ENCODE measurements at places on chromosomes 1 and 21. TPM values are rescaled to one million over a fixed set of nuclear protein-coding genes. Genes with fewer than 3 reads are reported as not detected.

Gene ACTL8
- not detected for polyA plus RNA-seq

Gene CFAP74
- 0.72 TPM for polyA plus RNA-seq

Gene G0S2
- 5.1 TPM for polyA plus RNA-seq

Gene HSF2BP
- polyA plus RNA-seq: 0.78 TPM

Gene NT5C1A
- polyA plus RNA-seq: 4.7 TPM

Gene ROR1
- 9.8 TPM for polyA plus RNA-seq

Gene ADCY10
- polyA plus RNA-seq: 0.15 TPM

Gene ATP6V1G3
- not detected for polyA plus RNA-seq

Gene CHAF1B
- polyA plus RNA-seq: 4.5 TPM

Gene HSD3B1
- 0.30 TPM for polyA plus RNA-seq

Gene SCYL3
- polyA plus RNA-seq: 10.0 TPM

Gene CCSAP
- 5.6 TPM for polyA plus RNA-seq

Gene AMIGO1
- polyA plus RNA-seq: 13.1 TPM

Gene ZNF697
- polyA plus RNA-seq: 9.9 TPM

Gene PDC
- 0.12 TPM for polyA plus RNA-seq

Gene CAPZA1
- polyA plus RNA-seq: 70.6 TPM

Gene OR2L13
- polyA plus RNA-seq: not detected

- no peak for DNase-seq
These were observed 18.5 kb upstream of the LHX8 start for GRCh38 chr1:75115654-75116053.

DNA sequence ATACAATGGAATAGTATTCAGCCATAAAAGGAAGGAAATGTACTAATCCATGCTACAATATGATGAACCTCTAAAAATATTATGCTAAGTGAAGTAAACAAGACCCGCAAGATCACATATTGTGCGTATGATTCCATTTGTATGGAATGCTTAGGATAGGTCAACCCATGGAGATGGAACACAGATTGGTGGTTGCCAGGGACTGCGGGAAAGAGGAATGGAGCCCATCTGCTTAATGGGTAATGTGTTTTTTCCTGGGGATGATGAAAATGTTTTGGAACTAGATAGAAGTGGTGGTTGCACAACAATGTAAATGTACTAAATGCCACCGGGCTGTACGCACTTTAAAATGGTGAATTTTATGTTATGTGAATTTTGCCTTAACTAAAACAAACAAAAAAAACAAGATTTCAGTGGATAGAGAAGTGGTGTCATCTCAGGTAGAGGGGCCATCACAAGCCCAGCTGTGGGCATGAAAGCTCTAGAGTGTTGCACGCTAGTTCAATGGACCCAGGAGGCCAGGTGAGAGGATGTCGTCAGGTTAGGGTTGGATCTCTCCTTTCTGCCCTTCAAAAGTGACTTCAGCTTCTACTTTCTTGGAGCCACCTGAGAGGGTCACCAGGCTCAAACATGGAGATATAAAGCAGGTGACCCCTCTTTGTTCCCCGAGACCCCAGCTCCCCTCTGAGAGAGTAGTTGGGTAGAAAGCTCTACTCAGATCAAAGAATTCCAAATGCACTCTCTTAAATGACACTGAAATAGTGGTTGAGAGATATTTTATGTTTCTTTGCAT is 2.5 kb downstream of the C1orf115 start:
- DNase-seq: no peak

- DNase-seq: no peak
These were observed 38.5 kb upstream of the USP1 start for GRCh38 chr1:62398377-62398776.

DNA sequence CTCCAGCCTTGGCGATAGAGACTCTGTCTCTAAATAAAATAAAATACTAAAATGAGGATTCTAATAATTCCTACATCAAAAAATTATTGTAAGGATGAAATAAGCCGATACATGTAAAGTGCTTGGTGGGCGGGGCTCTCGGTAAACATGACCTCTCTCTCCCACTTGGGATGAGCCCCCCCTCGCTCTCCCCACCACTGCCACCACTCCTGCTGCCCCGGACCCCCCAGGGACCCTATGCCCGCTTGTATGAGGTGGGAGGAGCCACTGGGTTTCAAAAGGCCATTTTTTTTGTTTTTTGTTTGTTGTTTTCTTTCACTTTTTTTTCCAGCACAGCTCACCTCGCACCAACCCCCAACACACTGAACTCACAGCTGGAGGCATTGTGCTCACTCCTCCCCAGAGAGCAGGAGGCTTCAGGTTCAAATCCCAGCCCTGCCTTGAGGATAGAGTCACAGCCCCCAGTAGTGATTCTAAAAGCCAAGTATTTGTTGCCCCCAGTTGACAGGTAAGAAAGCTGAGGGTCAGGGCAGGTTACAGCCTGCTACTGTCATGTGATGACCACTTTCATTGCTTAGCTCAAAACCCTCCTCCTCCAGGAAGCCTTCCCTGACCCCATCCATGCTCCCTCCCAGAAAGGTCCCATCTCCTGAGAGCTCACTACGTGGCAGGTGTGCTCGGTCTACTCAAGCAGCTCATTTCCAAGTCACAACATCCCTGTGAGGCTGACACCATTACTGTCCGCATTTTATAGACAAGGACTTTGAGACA is 4.2 kb downstream of the SDC3 start:
- no peak for DNase-seq

DNA sequence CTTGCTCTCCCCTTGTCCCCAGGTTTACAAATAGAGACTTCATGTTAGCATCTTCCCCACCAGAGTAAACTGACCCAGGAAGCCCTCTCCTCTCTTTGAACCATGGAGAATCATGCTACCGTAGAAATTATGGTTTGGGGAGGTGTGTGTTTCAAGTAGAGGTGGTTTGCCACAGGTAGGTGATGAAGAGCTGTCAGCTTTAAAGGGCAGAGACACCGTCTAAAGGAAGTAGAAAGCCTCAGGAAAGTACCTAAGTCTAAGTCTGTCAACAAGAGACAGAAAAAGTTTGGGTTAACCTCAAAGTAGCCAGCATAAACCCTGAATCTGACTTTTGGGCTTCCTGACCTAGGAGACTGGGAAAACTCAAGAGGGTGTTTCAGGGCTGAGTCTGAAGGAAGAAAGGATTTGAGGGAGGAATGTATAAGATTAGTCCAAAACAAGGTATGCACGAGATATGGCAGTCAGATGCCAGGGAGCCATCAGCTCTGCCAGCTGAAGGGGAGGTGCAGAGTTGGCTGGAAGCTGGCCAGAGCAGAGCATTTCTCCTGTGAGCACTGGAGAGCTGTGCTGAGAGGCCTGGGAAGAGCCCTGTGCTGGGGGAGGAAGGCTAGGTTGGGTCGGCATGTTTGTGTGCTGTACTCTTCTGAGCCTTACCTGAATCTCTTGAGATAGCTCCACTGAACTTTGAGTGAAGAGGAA is 14.3 kb downstream of the ADAMTSL4 start:
- peak; percentile 75 for DNase-seq

- peak; percentile 68 for DNase-seq
These were observed 594 bp downstream of the HDGF start for GRCh38 chr1:156750711-156751450.

GRCh38 chr1:245870698-245871097 is 636.4 kb downstream of the SMYD3 start:
- peak; percentile 24 for DNase-seq

GRCh38 chr1:243299069-243299468 is 43.2 kb downstream of the SDCCAG8 start:
- DNase-seq: no peak

DNA sequence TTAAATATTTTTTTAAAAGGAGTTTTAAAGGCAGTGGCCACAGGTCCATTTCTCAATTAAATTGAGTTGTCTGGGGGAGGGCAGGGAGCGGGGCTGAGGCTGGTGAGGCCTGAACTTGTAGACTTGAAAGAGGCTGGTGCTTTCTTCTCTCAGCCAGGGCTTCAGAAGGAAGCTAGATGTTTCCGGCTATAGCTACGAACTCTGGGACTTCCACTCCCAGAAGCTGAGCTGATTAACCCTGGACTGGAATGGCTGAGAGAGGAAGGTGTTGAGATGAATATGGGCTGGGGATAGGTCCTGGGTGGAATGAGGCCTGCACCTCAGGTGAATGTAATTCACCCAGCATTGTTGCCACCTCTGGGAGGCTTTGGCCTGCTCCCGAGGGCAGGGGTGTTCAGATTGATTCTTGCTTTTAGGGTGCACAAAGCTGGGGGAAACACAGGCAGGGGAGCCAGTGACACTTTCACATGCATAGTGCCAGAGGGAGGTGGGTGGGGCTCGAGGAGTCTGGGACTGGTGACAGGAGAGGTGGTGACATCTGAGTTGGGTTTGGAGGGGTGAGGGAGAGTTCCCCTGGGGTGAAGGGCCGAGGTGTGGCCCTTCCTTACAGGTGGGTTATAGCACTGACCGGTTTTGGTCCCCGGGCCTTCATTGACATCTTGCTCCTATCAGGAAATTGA is 18.2 kb downstream of the LDLRAP1 start:
- DNase-seq: no peak

- no peak for DNase-seq
These were observed 3.0 kb upstream of the TMEM54 start for GRCh38 chr1:32903991-32904785.

- DNase-seq: no peak
These were observed 17.5 kb downstream of the DIO1 start for GRCh38 chr1:53911442-53911841.

DNA sequence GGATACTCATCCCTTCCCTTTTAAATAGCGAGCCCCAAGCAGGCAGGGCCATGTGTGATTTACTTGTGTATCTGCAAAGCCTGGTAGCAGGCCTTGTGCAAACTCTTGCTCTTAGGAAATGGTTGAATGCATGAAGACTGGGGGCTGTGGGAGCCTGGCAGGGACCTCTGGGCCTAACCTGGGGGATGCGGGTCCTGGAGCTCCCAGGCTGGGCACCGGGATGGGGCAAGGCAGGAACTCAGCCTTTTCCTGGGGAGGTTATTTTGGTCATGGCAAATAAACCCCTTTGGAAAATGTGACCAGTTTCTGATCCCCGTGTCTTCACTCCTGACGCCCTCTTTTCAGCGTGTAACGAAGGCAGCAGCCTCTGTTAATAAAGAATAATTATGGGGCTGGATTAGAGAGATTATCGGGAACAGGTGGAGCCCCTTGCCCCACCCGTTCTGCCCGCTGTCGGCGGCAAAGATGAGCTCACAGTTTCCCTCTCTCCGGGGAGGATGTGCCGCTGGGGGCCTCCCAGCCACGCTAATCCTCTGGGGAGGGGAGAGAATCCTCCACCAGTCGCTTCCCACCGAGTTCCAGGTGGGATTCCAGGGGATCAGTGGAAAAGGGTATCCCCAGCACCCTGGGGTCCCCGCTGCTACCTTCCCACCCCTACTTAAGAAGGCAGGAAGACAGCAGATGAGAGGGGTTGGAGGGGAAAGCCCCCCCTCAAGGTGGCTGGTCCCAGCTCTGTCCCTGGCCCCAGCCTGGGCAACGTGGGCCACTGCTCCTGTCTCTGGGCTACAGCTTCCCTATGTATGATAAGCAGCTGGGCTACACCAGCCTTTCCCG is 69.7 kb upstream of the WNT4 start:
- peak; percentile 8 for DNase-seq

DNA sequence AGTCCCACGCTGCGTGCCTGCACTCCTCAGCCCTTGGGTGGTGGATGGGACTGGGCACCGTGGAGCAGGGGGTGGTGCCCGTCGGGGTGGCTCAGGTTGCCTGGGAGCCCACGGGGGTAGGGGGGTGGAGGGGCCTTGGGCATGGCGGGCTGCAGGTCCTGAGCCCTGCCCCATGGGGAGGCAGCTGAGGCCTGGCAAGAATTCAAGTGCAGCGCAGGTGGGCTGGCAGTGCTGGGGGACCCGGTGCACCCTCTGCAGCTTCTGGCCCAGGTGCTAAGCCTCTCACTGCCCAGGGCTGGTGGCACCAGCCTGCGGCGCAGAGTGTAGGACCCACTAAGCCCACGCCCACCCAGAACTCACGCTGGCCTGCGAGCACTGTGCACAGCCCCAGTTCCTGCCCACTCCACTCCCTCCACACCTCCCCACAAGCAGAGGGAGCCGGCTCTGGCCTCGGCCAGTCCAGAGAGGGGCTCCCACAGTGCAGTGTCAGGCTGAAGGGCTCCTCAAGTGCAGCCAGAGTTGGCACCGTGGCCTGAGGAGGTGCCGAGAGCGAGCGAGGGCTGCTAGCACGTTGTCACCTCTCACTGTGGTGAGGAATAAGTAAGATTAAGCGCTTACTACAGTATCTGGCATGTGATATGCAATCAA is 12.8 kb downstream of the TNNI3K start:
- no peak for DNase-seq

GRCh38 chr1:225926551-225927113 is 2.6 kb upstream of the PYCR2 start:
- no peak for DNase-seq

GRCh38 chr1:54678776-54679643 is 36.7 kb upstream of the TTC4 start:
- no peak for DNase-seq

- no peak for DNase-seq
These were observed 108.7 kb upstream of the NFIA start for GRCh38 chr1:60973668-60974067.

GRCh38 chr1:216632980-216633379 is 90.2 kb downstream of the ESRRG start:
- no peak for DNase-seq

- peak; percentile 26 for DNase-seq
These were observed 20.4 kb upstream of the SUMO3 start for GRCh38 chr21:44838039-44838895.

GRCh38 chr1:79197421-79197820 is 190.9 kb upstream of the ADGRL4 start:
- DNase-seq: peak; percentile 45

GRCh38 chr1:204577794-204578478 is 61.7 kb downstream of the MDM4 start:
- no peak for DNase-seq

GRCh38 chr1:212716161-212716560 is 16.5 kb upstream of the BATF3 start:
- DNase-seq: no peak

GRCh38 chr1:224938652-224939051 is 9.2 kb downstream of the DNAH14 start:
- DNase-seq: no peak

DNA sequence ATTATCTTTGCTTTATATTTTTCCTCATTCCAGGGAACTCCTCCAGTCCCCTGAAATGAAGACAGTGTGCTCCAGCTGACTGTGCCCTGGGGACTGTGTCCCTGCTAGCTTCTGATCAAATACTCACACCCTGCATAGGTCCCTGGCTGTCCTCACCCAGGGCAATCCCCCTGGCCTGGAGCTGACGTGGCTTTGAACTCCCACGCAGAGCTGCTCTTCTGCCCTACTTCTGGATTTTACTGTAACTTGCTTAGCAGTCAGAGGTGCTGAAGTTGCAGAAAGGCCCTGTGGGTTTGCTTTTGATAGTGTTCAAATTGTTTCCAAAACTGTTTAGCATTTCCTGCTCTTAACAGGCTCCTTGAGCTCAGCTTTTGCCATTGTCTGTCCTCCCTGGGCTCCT is 186.5 kb downstream of the FASLG start:
- peak; percentile 50 for DNase-seq
